ENCODE measurements at places on chromosomes 3 and 15.

DNA sequence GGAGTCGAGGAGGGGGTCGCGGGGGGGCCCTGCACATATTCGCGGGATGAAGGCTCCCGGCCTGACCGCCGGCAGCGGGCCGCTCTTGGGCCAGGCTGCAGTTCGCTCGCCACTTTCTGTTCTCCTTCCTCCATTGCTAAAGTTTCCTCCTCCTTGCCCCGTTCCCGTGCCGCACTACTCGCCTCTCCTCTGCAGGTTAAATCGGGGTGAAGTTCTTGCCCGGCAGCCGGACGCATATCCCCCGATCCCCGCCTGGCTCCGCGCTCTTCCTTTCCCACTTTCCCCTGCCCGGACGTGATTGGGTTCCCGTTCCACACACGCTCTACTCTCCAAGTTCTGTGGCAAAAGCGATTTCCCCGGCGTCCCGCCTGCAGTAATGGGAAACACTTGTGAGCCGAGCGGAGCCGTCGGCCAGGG lies 556 bp downstream of the CRYBG3 start:
- DNase-seq: peak; percentile 13

GRCh38 chr3:37071921-37072320 lies 78.6 kb downstream of the MLH1 start:
- DNase-seq: no peak

DNA sequence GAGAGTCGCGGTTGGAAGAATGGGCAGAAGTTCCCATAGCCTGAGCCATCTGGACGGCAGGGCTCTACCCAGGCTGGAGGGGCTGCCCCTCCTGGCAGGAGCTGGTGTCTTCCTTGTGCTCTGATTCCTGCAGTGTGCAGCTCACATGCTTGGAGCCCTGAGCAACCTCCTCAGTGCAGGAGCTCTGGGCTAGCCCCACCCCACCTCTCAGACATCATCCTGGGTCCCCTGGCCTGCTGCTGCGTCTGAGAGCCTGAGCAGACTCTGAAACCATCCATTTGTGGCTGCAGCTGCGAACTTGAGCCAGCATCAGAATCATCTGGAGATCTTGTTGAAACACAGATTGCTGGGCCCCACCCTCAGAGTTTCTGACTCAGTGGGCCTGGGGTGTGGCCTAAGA lies 42.8 kb downstream of the POMGNT2 start:
- no peak for DNase-seq

DNA sequence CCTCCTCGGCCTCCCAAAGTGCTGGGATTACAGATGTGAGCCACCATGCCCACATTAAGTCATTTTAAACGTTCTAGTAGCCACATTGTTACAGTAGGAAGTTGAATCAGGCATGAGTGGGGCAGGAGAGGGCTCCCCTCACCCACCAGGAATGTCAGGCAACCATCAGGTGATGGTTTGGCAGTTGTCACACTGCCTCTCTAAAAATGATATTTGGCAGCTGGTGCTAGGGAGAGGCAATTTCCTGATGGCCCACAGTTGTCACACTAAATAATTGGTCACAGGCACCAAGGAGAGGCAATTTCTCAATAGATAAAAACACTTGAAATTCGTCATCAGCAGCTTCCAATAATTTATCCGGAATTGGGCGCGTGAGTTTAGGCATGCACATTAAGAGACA lies 79.2 kb upstream of the ABHD2 start:
- DNase-seq: no peak

GRCh38 chr3:12992629-12993516 lies 80.4 kb downstream of the IQSEC1 start:
- DNase-seq: no peak

DNA sequence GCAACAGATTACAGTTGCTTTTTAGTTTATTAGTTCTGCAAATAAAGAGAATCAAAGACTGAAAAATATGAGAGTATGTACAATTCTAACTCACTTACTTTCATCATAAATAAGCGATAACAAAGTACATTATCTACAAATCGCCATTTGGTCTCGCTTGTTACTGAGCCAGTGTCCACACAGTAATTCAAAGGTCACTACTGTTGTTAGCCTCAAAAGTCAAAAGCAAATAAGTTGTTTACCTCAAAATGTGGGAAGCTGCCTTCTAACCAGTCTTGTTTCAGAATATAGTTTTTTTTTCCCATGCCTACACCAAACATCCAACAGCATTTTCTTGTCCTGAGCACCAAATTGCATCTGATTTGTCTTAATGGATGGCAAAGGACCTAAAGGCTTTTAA lies 127.4 kb upstream of the FAM3D start:
- no peak for DNase-seq

- no peak for DNase-seq
These were observed 799 bp downstream of the ABI3BP start for GRCh38 chr3:100992231-100993012.

DNA sequence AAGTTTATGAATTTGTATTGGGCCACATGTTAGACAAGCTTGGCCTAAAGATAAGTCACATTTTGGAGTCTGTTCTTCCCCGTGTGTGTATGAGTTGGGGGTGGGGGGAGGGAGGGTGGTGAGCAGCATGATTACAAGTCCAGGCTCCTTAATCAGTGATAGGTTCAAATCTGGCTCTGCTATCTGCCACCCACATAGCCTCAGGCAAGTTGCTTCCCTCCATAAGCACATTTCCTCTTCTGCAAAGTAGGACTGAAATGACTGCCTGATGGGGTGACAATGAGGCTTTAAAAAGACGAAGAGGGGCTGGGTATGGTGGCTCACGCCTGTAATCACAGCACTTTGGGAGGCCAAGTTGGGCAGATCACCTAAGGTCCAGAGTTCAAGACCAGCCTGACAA lies 1.1 kb upstream of the SPATA12 start:
- DNase-seq: no peak

GRCh38 chr3:63338351-63338750 lies 60.2 kb downstream of the SYNPR start:
- DNase-seq: no peak

DNA sequence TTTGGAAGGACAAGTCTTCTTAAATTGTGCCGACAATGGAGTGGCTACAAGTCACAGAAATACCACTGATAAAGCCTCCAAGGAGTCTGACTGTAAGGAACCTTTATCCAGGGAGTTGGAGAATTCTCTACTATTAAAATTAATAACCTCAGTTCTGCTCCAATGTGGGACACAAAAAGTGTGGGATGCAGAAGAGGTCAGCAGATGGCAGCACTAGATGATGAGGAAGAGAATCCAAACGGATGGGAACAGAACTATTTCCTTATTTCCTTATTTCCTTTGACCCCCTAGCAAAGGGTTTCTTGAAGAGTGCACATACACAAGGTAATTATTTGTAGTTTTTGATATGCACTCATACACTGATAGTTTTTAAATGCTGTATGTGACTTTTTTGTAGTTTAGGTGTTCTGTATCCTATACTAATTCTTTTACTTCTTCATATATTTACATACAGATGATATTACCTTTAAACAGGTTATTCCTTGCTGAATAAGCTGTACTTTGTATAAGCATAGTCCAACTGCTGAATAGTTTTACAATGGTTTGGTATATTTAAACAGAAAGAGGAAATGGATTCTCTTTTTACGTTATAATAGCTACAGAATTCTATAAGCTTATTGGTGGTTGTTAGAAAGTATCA lies 25.6 kb upstream of the NLGN1 start:
- DNase-seq: no peak

GRCh38 chr3:143526011-143526545 lies 322.2 kb downstream of the SLC9A9 start:
- no peak for DNase-seq

- DNase-seq: no peak
These were observed 1.3 kb downstream of the SPSB4 start for GRCh38 chr3:141052201-141053069.

- DNase-seq: no peak
These were observed 29.8 kb downstream of the THBS1 start for GRCh38 chr15:39610665-39611064.

GRCh38 chr3:45582430-45582829 lies 12.1 kb upstream of the LIMD1 start:
- no peak for DNase-seq

- no peak for DNase-seq
These were observed 13.3 kb downstream of the STAC start for GRCh38 chr3:36393563-36393962.

- peak; percentile 2 for DNase-seq
These were observed 227.8 kb upstream of the LYSMD4 start for GRCh38 chr15:99961011-99961441.

DNA sequence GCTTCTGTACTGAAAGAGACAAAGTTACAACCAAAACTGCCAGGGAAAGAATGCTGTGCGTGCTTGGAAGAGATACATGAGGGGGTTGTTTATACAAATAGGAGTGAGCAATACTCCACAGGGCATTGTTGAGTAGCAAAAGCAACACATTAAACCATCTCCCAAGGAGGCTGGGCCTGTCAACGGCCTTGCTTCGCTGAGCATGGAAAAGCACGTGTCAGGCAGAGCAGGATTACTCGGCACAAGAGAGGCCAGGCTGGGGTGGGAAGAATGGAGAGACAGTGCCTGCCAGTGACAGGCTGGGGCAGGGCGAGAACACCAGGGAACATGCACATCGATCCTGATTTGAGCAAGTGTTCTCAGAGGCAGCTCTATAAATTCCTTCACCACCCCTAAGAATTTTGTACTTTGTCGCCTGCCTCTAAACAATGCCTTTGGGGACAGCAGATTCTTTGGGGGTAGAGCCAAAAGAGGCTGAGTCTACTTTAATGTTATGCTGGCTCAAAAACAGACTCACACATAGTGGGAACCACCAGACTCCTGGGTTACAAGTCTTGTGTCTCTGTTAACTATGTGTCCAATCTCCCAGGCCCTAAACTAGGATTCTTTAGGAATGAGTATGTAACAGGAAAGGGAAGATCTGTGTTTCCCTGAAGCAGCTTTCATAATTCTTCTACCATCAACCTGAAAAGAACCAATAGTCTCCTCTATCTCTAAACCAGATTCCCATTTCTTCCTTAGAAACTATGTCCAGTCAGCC lies 67.2 kb downstream of the LIPC start:
- no peak for DNase-seq

DNA sequence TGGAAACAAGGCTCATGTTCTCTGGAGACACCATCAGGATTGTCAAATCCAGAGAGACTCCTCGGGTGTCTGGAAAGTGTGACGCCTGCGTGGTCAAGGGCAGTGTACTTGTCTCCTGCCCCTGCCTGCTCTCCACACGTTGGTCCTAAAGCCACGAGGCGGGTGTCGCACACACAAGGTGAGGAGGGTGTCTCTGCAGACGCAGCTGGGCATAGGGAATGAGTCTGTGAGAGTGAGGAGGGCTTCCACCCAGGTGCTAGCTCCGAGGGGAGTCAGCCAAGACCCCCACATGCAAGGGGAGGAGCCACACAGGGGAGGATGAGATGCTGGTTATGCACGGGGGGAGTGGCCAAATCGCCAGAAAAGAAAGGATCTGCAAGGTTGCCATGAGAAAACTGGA lies 27.9 kb upstream of the OCA2 start:
- DNase-seq: no peak

- DNase-seq: no peak
These were observed 19.7 kb downstream of the PTPRG start for GRCh38 chr3:61580982-61581643.

DNA sequence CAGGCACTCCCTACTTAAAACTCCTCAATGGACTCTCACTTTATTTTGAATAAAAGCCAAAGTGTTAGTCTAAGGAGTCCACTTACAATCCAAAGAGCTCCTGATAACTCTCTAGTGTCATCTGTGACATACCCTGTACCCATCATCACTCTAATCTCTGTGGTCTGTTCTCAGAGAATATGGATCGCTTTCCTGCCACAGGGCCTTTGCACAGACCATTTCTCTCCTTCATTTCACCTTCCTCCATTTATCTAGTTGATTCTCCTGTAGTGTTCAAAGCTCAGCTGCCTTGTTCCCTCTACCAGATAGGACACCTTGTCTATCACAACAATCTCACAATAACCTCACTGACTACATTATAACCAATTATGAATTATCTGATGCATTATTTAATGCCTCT lies 185.4 kb upstream of the KBTBD8 start:
- DNase-seq: no peak

DNA sequence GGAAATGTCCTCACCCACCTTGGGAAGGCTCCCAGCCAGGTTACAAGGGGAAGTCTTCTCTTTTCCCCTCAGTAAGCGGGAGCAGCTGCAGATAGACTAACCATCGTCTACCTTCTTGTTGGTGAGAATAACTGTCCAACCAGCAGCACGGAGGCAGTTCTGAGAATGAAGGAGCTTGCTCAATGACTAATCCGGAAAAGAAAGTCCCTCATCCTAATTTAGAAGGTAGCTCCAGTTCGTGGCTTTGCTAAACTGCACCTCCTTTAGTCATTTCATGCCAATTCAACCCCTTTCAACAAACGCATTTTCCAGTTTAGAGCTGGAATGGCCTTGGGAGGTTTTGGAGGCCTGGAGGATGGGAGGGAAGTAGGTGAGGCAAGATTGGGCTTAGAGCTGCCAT lies 527.4 kb upstream of the PROK2 start:
- DNase-seq: no peak

DNA sequence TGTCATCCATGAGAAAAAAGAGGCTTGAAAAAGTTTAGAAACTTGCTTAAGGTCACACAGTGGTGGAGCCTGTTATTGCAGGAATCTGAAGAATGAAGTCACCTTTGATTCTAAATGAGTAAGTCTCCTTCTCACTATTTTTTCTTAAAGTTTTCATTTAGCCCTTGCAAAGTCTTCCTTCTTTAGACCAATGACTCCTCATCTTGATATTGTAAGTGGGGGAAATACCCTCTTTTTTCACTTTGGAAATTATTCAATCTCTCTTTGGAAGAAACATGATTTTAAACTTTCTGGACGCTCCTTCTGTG lies 787 bp upstream of the SLMAP start:
- peak; percentile 41 for DNase-seq

GRCh38 chr3:52845157-52845556 lies 10.3 kb upstream of the MUSTN1 start:
- no peak for DNase-seq

DNA sequence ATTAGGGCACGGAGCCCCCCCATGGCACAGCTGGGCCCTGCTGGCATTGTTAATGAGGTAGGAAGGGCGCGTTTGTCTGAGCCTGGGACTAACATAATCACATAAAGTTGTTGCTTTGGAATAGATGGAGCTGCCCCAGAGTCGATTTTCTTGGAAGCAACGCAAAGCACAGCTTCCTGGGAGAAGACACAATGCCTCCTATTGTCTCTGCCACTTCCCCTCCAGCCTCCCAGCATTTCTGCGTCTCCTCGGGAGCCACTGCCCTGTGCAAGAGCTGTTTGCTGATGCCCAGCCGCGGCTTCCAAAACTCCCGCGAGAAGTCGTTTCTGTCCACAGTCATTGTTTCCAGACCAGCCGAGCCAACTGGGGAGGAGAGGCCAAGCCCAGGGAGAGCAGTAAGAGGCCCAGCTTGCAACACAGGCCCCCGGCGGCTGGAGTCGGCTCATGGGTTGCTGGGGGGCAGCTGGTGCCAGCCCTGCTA lies 18.1 kb upstream of the ALDH1A3 start:
- DNase-seq: no peak

DNA sequence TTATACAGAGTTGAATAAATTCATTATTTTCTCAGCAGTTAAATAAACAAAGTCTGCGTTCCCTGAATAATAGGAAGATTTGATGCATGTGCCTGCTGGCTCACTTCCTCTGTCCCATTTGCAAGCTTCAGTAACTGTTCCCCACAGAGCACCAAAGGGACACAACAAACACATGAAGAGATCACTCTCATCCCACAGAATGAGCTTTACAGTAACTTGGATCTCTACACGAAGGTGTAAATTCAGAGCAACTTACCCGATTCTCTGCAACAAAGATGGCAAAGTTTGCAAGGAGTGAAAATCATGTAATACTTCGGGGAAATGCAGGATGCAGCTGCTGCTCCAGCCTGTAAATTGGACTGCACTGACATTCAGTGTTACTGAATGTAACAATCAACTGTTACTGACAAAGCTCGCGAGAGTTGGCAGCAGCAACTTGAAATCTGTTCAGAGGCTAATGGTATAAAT lies at the start of gene BCHE:
TSS of gene BCHE (minus strand) at position 366 of the 468 bp plus-strand sequence. CDS start 6,390 bp downstream, outside the sequence.
- no peak for DNase-seq

All from CD4-positive, alpha-beta T cell treated with Interleukin-21 for 1 hour (primary cell).